Mononuclear cell (primary cell): ENCODE measurements at places on chromosomes 5 and 9. TPM values are rescaled to one million over a fixed set of nuclear protein-coding genes. Genes with fewer than 3 reads are reported as not detected.

SKP2 gene
- 7.6 TPM for total RNA-seq

PHF24 gene
- total RNA-seq: not detected

LRRC70 gene
- 8.6 TPM for total RNA-seq

SLU7 gene
- total RNA-seq: 129 TPM

SLC6A18 gene
- not detected for total RNA-seq

MCCC2 gene
- 20.4 TPM for total RNA-seq

C9orf153 gene
- 1.9 TPM for total RNA-seq

SLC36A2 gene
- total RNA-seq: not detected

HTR1A gene
- total RNA-seq: not detected

MTX3 gene
- total RNA-seq: 36.4 TPM

FOXI1 gene
- total RNA-seq: 0.10 TPM

HRH2 gene
- 10.6 TPM for total RNA-seq

SH3RF2 gene
- 0.31 TPM for total RNA-seq

SLC28A3 gene
- total RNA-seq: 0.10 TPM

INSL4 gene
- not detected for total RNA-seq

RASEF gene
- under 0.01 TPM for total RNA-seq

MELK gene
- 0.94 TPM for total RNA-seq

PLPPR1 gene
- not detected for total RNA-seq
